Stimulated activated CD4-positive, alpha-beta T cell treated with anti-CD3 and anti-CD28 coated beads, Interleukin-1b, Interleukin-23, amount 100 ng/mL, for 1 hour (primary cell): ENCODE measurements at places on chromosomes 12 and 14.

- no peak for DNase-seq
Observed at GRCh38 chr12:19688532-19688931, 249.2 kb downstream of the AEBP2 start.

- no peak for DNase-seq
Observed at GRCh38 chr14:60637479-60638315, 11.6 kb downstream of the SIX1 start.

DNA sequence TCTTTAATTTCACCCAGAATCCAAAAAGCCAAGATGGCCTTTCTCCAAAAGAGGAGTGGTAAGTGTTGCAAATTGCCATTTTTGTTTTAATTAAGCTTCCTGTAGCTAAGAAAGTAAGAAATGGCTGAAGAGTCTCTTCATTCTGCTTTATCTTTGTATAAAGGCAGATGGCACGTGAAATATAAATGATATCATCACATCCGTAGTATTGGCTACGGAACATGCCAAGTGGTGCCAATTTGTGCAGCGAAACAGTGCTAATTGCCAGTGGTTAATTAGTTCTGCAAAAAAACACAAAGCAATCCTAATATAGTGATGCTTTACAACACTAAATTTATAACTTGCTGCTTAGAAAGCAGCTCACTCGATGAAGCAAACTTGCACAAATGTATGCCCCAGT lies 29.4 kb downstream of the PLEKHG7 start:
- DNase-seq = no peak

GRCh38 chr14:71721791-71722190 lies 210.4 kb upstream of the RGS6 start:
- DNase-seq = no peak

DNA sequence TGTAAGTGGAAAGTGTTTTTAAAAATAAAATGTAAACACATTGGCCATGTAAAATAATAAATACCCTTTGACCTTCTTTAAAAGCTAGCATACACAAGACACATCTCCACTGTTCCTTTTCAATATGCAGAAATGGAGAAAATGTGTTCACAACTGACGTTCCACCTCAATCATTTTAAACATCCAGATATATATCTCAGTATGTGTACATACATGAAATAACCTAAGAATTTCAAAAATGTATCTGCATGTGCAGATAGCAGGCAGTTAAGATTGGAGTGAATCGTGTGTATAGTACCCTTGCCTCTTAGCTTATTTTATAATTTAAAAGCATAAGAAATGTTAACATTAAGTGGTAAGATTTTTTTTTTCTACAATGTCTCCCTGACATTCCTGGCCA lies 406.2 kb upstream of the FLRT2 start:
- DNase-seq = no peak

DNA sequence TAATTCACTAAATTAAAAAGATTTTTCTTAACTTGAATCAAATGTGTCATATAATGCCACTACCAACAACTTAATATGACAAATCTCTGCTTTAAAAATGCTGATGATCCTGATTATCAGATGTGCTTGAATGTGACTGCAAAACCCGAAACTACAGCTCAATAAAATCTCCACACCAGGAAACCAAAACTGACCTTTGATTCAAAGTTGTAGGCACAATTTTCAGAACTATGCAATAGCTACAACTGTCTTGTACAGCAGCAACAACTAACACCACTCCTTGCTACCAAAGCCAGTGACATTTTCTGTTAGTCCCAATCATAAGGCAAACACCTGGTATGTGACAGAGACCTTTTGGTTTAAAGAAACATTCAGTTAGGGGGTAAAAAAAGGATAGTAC lies 147.3 kb downstream of the CEP83 start:
- DNase-seq = no peak

GRCh38 chr12:15856097-15856982 lies 25.8 kb upstream of the STRAP start:
- no peak for DNase-seq

- DNase-seq = peak; percentile 78
Observed at GRCh38 chr14:35814371-35815005, 5.4 kb upstream of the RALGAPA1 start.
